ENCODE measurements at places on chromosomes 3 and 15.
A peak's percentile ranks its signal among the peaks of the same experiment; 100 is the strongest.

GRCh38 chr3:112333381-112334317, 693 bp downstream of the CD200 start:
- peak; percentile 94 for DNase-seq

GRCh38 chr3:179196098-179196497, 47.9 kb downstream of the PIK3CA start:
- DNase-seq, result no peak

DNA sequence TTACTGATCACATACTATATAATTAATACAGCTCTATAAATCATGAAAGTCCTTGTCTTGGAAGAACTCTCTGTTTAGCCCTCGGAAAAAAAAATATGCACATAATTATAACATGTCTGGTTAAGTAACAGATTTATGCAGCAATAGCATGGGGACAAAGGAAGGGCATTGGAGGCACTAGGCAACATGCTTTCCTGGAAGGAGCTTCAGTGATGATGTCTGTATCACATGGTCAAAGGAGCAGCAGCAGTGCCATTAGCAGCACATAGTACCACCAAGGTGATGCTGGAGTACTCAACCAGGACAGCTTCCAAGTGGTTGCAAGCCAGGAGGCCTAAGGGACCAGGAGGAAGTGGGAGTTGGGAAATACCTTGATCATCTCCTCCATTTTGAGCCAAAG, 36.3 kb upstream of the PHLDB2 start:
- no peak for DNase-seq

GRCh38 chr3:159733194-159733860, 255.3 kb upstream of the IL12A start:
- DNase-seq, result no peak

GRCh38 chr3:87287011-87287410, 10.6 kb upstream of the POU1F1 start:
- no peak for DNase-seq

DNA sequence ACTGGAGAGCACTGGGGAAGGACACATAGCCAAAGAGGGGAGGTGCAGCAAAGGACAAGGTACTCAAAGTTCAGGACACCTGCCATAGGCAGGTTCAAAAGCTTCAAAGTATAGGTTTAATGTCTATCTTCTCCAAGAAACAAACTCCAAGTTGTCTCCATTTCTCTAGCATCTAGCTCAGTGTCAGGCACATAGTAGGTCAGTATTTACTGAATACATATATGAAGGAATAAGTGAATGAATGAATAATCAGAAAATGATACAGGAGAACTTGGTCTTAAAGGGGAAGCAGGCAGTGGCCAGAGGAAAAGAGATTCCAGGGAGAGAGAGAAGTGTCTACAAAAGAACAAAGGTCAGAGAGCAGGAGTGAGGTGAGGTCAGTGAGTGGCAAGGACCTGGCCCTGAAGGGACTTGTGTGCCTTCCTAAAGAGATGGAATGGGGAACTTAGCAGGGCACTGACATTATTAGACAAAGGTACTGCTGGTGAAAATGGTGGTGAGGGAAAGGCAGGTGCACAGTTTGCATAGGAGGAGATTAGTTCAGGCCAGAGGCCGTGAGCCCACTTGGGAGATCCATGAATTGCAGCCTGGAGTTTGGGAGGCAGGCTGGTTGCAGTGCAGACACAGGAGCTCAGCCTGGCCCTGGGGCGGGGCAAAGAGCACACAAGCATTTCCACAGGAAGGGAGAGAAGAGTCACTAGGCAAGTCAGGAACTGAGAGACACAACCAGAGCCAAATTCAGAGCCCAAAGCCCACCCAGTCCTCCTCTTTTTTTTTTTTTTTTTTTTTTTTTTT, 21.4 kb downstream of the TBC1D2B start:
- no peak for DNase-seq
